Right hindlimb (tissue), 1 donor: ENCODE measurements at places on chromosomes 7 and 10.
A peak's percentile ranks its signal among the peaks of the same experiment; 100 is the strongest.

DNA sequence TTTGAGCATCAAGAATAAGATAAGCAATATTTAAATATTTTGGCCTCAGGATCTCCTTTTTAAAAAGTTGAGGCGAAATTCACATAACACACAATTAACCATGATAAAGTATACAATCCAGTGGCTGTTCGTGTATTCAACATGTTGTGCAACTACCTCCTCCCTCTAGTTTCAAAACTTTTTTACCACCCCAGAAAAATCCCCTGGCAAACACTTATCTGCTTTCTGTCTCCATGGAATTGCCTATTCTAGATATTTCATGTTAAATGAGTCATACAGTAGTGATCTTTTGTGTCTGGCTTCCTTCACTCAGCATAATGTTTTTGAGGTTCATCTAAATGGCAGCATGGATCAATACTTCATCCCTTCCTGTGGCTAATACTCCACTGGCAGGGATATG lies 31.8 kb upstream of the IL15RA start:
- no peak for DNase-seq

- DNase-seq = no peak
These were observed at the start of gene NODAL for GRCh38 chr10:70441161-70441894. TSS of gene NODAL (minus strand) at chr10:70441681. CDS start at chr10:70441667, 14 bp downstream.

DNA sequence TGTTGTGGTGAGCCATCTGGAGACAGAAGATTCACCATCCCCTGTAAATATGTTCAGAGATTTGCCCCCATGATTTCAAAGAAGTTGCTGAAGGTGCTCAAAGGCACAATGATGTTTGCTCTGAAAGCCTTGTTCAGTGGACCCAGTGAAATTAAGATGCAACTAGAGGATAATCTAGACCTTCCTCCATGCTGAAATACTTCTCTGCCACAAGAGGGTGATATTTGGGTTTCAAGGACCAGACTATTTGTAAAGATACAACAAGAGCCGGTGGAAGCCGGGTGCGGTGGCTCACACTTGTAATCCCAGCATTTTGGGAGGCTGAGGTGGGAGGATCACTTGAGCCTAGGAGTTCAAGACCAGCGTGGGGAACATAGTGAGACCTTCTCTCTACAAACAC lies 13.5 kb upstream of the MSRB2 start:
- no peak for DNase-seq

DNA sequence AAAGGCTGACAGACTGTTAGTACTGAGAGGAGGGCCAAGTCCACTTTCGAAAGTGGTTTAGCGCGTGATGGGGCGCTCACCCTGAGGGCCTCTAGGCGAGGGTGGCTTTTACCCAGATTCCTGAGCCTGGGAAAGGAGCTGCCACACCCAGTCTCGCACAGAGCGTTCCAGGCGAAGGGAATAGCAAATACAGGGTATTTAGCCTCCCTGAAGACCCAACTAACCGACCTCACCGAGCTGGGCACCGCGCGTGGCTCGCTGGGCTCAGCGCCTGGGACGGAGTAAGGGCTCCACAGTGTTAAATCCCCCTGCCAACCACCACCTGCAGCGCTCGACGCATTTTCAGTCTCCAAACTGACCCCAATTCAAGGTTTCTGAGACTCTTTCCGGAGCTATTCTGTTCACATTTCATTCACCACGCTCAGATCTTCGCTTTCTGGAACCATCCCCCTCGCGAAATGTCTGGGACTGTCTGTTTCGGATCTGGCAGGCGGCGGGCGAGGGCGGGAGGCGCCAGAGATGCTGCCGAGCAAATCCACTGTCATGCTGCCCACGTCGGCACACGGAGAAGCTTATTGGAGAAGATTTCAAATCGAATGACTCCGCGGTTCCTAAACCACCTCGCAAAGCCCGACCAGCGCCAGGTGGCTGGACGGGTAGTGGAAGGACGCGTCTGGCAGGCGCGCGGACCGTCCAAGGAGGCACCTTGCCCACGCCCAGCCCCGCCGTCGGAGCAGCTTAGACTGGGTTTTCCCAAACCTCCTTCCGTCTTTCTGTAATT lies 1.4 kb upstream of the OSBPL3 start:
- DNase-seq = peak; percentile 66

DNA sequence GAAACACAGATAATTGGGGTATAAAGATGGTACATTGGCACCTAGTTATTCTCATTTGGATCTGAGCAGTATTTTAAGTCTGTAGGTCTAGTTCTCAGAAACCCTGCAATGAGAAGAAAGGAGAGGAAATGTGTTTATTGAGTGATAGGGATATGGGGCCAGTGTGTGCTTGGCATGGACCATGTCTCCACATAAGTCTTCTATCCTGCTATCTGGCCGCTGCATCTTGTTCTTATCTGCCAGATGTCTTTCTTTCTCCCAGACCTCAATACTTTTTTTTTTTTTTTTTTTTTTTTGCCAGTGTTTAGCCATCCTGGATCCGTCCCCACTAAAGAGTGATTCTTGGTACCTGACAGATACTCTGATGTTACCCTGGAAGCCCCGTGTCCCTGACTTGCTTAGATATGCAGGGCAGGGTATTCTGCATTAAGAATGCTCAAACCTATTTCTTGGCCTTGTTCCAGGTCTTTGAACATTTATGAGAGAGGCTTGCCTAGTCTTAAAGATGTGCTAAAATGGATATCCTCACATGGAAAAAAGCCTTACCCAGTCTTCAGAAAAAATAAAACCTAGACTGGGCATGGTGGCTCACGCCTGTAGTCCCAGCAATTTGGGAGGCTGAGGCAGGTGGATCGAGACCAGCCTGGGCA lies 10.0 kb downstream of the MTURN start:
- no peak for DNase-seq

DNA sequence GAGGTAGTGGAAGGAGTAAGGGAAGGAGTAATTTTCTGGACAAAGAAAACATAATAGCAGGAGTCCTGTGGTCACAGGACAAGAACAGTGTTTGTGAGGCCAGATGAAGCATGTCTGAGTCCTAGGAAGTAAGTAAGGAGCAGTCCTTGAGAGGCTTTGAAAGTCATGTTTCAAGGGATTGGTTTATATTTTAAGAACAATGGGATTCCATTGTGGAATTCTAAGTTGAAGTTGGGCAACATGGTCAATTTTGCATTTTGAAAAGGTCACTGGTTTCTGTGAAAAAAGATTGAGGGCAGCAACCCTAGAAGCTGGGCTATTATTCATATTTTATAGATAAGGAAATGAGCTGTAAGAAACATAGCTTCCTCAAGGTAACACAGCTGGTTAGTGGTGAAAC lies 10.8 kb upstream of the SLC25A28 start:
- DNase-seq = no peak

- peak; percentile 54 for DNase-seq
These were observed 704 bp downstream of the TNKS2 start for GRCh38 chr10:91798649-91799611.

- no peak for DNase-seq
These were observed 169.2 kb downstream of the PRKAG2 start for GRCh38 chr7:151707757-151708156.

DNA sequence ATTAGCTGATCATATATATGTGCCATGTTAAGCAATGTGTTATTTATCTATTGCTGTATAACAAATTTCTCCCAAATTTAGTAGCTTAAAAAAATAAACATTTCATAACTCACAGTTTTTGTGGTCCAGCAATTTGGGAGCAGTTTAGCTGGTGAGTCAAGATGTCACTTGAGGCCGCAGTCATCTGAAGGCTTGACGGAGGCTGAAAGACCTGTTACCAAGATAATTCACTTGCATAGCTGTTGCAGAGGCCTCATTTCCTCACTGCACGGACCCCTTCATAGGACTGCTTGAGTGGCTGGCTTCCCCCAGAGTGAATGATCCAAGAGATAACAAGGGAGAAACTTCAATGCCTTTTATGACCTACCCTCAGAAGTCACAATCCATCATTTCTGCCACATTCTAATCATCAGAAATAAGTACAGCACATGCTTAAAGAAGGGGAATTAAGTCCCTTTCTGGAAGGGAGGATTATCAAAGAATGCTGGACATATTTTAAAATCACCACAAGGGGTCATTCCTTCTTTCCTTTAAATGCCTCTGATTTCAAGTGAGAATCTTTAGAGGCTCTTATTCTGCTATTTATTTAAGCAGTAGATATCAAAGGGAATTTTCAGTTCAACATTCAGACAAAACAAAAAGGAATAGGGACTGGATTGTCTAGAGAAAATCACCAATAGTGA lies 10.5 kb upstream of the SRPK2 start:
- no peak for DNase-seq

DNA sequence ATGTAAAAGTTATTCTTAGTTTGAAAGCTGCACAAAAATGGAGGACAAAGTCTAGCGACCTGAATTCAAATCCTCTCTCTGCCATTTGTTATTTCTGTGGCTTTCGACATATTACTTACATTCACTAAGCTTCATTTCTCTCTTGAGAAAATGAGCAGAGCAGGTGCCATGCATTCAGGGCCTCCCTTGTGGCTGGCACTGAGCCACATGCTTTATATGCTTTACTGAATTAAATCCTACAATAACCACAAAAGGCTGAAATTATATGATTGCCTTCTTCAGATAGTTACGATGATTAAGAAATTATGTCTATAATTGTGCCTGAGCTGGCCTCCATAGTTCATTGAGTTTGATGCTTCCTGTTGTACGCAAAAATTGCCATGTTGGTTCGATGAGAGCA lies 98.7 kb downstream of the NPSR1 start:
- no peak for DNase-seq

DNA sequence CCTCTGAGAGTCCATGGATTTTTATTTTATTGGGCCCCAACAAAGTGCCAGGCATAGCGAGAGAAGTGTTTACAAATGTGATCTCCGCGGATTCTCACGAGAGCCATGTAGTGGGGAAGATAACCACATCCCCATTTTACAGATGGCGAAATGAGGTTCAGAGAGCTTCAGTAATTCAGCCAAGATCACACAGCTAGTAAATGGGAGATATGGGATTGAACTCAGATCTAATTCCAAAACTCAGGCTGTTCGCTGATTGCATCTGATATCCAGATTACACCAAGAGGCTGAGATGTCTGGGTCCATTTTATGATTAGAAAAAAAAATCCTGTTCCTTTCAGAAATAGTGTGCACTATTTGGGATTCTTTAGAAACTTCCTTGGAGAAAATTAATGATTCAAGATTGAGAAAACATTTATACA lies 1.3 kb downstream of the FAS start:
- no peak for DNase-seq

- DNase-seq = no peak
These were observed 171.0 kb upstream of the SEMA3E start for GRCh38 chr7:83819911-83820310.

GRCh38 chr10:7364474-7364873 lies 46.4 kb downstream of the SFMBT2 start:
- DNase-seq = no peak

DNA sequence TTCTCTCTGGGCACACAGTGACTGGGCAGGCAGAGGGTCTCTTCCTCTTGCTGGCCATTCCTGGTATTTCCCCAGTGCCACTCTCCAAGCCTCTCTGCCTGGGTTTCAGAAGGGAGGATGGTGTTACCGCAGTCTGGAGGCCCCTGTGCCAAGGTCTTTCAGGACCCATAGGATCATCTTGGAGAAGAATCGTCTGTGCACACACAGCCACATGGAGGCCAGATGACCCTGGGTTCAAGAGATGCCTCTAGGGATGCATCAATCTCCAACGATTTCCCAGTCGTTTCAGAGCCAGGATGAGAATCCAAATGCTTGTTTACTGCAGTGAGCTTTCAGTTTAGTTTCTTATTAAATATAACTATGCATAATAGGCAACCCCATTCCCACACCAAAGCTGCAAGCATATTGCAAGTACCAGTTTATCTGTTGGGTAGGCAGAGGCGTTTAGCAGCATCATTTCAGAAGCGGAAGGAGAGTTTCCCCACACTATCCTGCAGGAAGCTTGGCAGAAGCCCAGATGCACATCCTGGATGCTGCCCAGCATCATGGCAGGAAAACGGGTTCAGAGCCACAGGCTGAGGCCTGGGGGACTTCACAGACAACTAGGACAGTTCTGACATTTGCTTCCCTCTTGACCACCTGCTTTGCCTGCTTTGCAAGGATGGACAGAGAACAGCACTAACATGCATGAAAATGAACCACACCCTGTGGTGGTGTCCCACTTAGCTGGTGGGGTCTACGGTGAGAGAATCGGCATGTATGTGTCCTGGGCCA lies 134.7 kb upstream of the FAM20C start:
- peak; percentile 25 for DNase-seq

- no peak for DNase-seq
These were observed 592.4 kb upstream of the IGFBP3 start for GRCh38 chr7:46513447-46513848.

DNA sequence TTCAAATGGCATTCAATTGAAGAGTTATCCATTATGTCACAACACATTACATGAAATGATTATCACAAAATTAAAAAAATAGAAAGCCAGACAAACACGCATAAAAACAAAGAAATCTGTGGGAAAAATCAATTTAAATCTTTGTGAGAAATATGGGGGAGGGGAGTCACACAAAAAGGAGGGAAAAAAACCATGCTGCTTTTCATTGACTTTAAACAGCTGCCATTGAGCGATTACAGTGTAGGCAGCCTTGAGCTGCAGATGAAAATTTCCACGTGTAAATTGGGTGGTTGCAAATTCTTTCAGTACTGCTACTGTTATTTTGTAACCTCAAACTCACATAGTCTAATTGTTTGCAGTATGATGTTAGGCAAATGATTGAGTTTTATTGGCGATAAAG lies 889.9 kb upstream of the PHF14 start:
- no peak for DNase-seq

GRCh38 chr7:1505731-1506550 lies 1.8 kb upstream of the INTS1 start:
- no peak for DNase-seq

DNA sequence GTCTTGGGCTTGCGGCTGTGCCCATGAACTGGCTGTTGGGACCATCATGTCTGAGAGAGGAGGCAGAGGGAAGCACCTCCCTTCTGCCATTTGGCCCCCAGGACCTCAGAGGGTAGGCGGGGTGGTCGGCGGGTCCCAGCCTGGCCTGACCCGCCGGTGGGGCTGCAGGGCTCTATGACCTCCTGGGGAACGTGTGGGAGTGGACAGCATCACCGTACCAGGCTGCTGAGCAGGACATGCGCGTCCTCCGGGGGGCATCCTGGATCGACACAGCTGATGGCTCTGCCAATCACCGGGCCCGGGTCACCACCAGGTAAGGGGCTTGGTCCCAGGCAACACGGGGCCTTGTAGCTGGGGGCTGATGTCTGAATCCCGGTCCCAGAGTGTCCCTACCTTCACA lies 14.1 kb downstream of the SUMF2 start:
- no peak for DNase-seq

DNA sequence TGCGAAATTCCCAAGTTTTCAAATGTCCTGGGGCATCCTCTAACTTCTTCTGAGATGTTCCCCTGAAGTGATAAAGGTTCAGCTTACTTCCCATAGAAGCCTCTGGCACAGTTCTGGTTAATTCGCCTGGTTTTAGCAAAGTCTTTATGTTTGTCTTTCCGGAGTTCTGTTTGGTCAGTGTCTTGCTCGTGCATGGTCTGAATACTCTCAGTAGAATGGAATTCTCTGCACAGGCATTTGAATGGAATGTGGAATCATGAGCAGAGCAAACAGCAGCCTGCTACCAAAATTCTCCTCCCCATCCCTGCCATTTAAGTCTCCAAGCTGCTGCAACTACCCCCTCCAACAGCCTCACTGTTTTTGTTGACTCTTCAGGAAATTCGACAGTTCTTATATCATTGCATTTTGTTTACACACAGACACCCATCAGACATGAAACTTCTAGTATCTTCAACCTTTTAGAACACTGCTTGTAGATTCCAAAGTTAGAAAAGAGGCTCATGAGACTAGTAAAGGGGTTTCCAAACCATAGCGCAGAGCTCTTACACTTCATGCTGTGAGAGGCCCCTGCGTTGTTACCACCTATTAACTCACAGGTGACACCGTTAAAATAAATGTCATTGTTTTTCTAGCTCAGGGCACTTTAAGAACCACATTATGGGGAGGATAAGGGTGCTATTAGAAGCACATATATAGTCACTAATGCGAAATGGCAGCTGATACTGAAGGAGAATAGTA lies 129.7 kb downstream of the PLCE1 start:
- no peak for DNase-seq
